Fibroblast of the aortic adventitia (primary cell): ENCODE measurements at places on chromosomes 3 and 15. TPM values are rescaled to one million over a fixed set of nuclear protein-coding genes. Genes with fewer than 3 reads are reported as not detected.

C3orf80 gene
- 0.63 and 1.8 TPM in 2 replicates for total RNA-seq

KLHL40 gene
- not detected in 2 replicates for total RNA-seq

GOLGA6L4 gene
- 0.08 and 1.2 TPM in 2 replicates for total RNA-seq

ATP10A gene
- total RNA-seq: 4.4 and 5.8 TPM in 2 replicates

DNASE1L3 gene
- not detected in 2 replicates for total RNA-seq

ACOX2 gene
- 19.2 and 29.5 TPM in 2 replicates for total RNA-seq

CYP8B1 gene
- total RNA-seq: not detected in 2 replicates

ABHD10 gene
- total RNA-seq: 12.2 and 35.1 TPM in 2 replicates

PLSCR1 gene
- 97.4 and 173 TPM in 2 replicates for total RNA-seq

TMEM207 gene
- total RNA-seq: not detected in 2 replicates

FBN1 gene
- total RNA-seq: 984 and 4,431 TPM in 2 replicates

AADAC gene
- 23.3 and 138 TPM in 2 replicates for total RNA-seq

MUSTN1 gene
- total RNA-seq: not detected in 2 replicates

DUOXA2 gene
- total RNA-seq: not detected in 2 replicates

BCL2A1 gene
- total RNA-seq: 0.81 TPM in 1 of 2 replicates, not detected in the other

SYNPR gene
- total RNA-seq: not detected in 2 replicates

CLDN18 gene
- not detected in 2 replicates for total RNA-seq

CAMKV gene
- not detected in 2 replicates for total RNA-seq

SCAPER gene
- total RNA-seq: 7.0 and 16.3 TPM in 2 replicates

SLC7A14 gene
- total RNA-seq: 3.7 and 6.1 TPM in 2 replicates

ZBBX gene
- total RNA-seq: 0.16 TPM in 1 of 2 replicates, not detected in the other

SLC22A14 gene
- total RNA-seq: not detected in 2 replicates

ZCWPW2 gene
- 1.2 and 1.7 TPM in 2 replicates for total RNA-seq

SEMA6D gene
- total RNA-seq: 3.9 and 17.7 TPM in 2 replicates

VPS18 gene
- total RNA-seq: 32.2 and 57.4 TPM in 2 replicates

IL17RD gene
- 9.5 and 13.6 TPM in 2 replicates for total RNA-seq

THPO gene
- 0.49 TPM in 1 of 2 replicates, not detected in the other for total RNA-seq

TSPAN3 gene
- 194 and 288 TPM in 2 replicates for total RNA-seq

SUSD5 gene
- total RNA-seq: 1.8 and 2.9 TPM in 2 replicates

GOLGA6A gene
- total RNA-seq: not detected in 2 replicates

GOLGA8H gene
- total RNA-seq: 0.63 TPM in 1 of 2 replicates, not detected in the other

GYG1 gene
- total RNA-seq: 15.0 and 53.4 TPM in 2 replicates

CHST2 gene
- total RNA-seq: 5.0 and 14.4 TPM in 2 replicates

SH2D7 gene
- total RNA-seq: not detected in 2 replicates

PLSCR5 gene
- total RNA-seq: not detected in 2 replicates

CELSR3 gene
- total RNA-seq: 0.81 and 0.98 TPM in 2 replicates

TAMM41 gene
- total RNA-seq: 8.6 and 11.8 TPM in 2 replicates

EFCC1 gene
- not detected in 2 replicates for total RNA-seq

ST3GAL6 gene
- 2.3 and 3.5 TPM in 2 replicates for total RNA-seq

COX17 gene
- total RNA-seq: 17.0 and 18.0 TPM in 2 replicates

ROPN1 gene
- total RNA-seq: not detected in 2 replicates

TADA3 gene
- total RNA-seq: 73.8 and 74.2 TPM in 2 replicates

TGFBR2 gene
- 119 and 393 TPM in 2 replicates for total RNA-seq

AADACL2 gene
- total RNA-seq: 0.90 TPM in 1 of 2 replicates, not detected in the other

ADAMTSL3 gene
- 1.4 and 2.0 TPM in 2 replicates for total RNA-seq

NR1I2 gene
- total RNA-seq: 0.27 TPM in 1 of 2 replicates, not detected in the other
